ENCODE measurements at places on chromosomes 1 and 21. TPM values are rescaled to one million over a fixed set of nuclear protein-coding genes. Genes with fewer than 3 reads are reported as not detected.

DNA sequence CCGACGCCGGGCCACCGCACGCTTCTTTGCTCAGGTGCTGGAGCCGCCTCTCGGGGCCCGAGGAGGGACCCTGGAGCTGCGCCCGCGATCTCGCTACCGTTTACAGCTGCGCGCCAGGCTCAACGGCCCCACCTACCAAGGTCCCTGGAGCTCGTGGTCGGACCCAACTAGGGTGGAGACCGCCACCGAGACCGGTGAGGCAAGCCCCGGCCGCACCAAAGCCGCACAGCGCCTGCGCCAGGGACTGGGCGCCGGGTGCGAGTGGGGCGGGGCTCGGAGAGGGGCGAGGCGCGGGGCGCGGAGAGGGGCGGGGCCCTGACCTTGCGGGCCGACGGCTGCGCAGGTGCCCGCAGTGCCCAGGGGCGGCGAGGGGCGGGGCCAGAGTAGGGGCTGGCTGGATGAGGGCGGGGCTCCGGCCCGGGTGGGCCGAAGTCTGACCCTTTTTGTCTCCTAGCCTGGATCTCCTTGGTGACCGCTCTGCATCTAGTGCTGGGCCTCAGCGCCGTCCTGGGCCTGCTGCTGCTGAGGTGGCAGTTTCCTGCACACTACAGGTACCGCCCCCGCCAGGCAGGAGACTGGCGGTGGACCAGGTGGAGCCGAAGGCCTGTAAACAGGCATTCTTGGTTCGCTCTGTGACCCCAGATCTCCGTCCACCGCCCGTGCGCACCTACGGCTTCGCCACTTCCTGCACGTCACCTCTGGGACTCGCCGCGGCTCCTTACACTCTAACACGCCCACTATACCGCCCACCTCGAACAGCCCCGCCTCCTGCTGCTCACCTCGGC, 9.8 kb upstream of the CDC20 start:
- peak overlapping the region; percentile 86 for H3K27ac ChIP-seq
- DNase-seq, result no peak
- peaks cover 18% of the 10 kb centered on the region for H3K4me1 ChIP-seq
- H3K4me3 ChIP-seq, result peak overlapping the region; percentile 51

GRCh38 chr1:64499966-64500365, 30.0 kb downstream of the CACHD1 start:
- H3K4me1 ChIP-seq, result peaks cover 62% of the 10 kb centered on the region
- H3K27me3 ChIP-seq, result no peaks in the 10 kb centered on the region
- no peak overlapping the region for H3K27ac ChIP-seq
- H3K4me3 ChIP-seq, result no peak overlapping the region
- DNase-seq, result no peak
- no peaks in the 10 kb centered on the region for H3K36me3 ChIP-seq

- no peaks in the 10 kb centered on the region for H3K36me3 ChIP-seq
- no peak overlapping the region for H3K4me3 ChIP-seq
- H3K27ac ChIP-seq, result no peak overlapping the region
- peaks cover 7% of the 10 kb centered on the region for H3K4me1 ChIP-seq
These were observed 74.6 kb downstream of the ARID4B start for GRCh38 chr1:235253219-235253962.

- H3K4me3 ChIP-seq, result no peak overlapping the region
- H3K36me3 ChIP-seq, result no peaks in the 10 kb centered on the region
- no peak overlapping the region for H3K27ac ChIP-seq
- no peaks in the 10 kb centered on the region for H3K27me3 ChIP-seq
- DNase-seq, result no peak
- H3K4me1 ChIP-seq, result peaks cover 52% of the 10 kb centered on the region
These were observed 76.5 kb upstream of the WDR26 start for GRCh38 chr1:224510880-224511645.

GRCh38 chr21:44359396-44359795, 6.0 kb downstream of the TRPM2 start:
- DNase-seq, result no peak
- H3K27me3 ChIP-seq, result no peaks in the 10 kb centered on the region
- no peak overlapping the region for H3K4me3 ChIP-seq
- H3K36me3 ChIP-seq, result no peaks in the 10 kb centered on the region

Gene NID1
- total RNA-seq, result 154 TPM

GRCh38 chr1:39777306-39777705, 6.2 kb upstream of the OXCT2 start:
- no peak overlapping the region for H3K4me3 ChIP-seq
- H3K27ac ChIP-seq, result no peak overlapping the region
- no peaks in the 10 kb centered on the region for H3K4me1 ChIP-seq
- H3K36me3 ChIP-seq, result no peaks in the 10 kb centered on the region
- no peaks in the 10 kb centered on the region for H3K27me3 ChIP-seq

Gene OR6K2
- not detected for total RNA-seq

- no peaks in the 10 kb centered on the region for H3K27me3 ChIP-seq
- no peak for DNase-seq
- peaks cover 5% of the 10 kb centered on the region for H3K4me1 ChIP-seq
- H3K36me3 ChIP-seq, result no peaks in the 10 kb centered on the region
- no peak overlapping the region for H3K4me3 ChIP-seq
These were observed 36.8 kb upstream of the CXADR start for GRCh38 chr21:17476006-17476405.

GRCh38 chr1:7454052-7454815, 316.9 kb upstream of the VAMP3 start:
- no peak overlapping the region for H3K27ac ChIP-seq
- peaks cover 29% of the 10 kb centered on the region for H3K4me1 ChIP-seq
- DNase-seq, result no peak
- no peaks in the 10 kb centered on the region for H3K27me3 ChIP-seq
- H3K4me3 ChIP-seq, result no peak overlapping the region

GRCh38 chr1:97923811-97924210, 3.0 kb upstream of the DPYD start:
- no peaks in the 10 kb centered on the region for H3K27me3 ChIP-seq
- H3K36me3 ChIP-seq, result no peaks in the 10 kb centered on the region
- DNase-seq, result no peak
- peaks cover 13% of the 10 kb centered on the region for H3K4me1 ChIP-seq

- no peak overlapping the region for H3K27ac ChIP-seq
- H3K4me3 ChIP-seq, result no peak overlapping the region
- H3K27me3 ChIP-seq, result no peaks in the 10 kb centered on the region
- H3K36me3 ChIP-seq, result no peaks in the 10 kb centered on the region
- no peak for DNase-seq
- H3K4me1 ChIP-seq, result peaks cover 11% of the 10 kb centered on the region
These were observed 47.2 kb downstream of the C1orf21 start for GRCh38 chr1:184433956-184434502.

GRCh38 chr1:46798810-46799209, at the start of gene CYP4B1:
CYP4B1 (plus strand) TSS chr1:46799046; CDS start chr1:46799082, 36 bp downstream.
- H3K36me3 ChIP-seq, result no peaks in the 10 kb centered on the region
- H3K4me1 ChIP-seq, result no peaks in the 10 kb centered on the region
- peak within 1 kb of the TSS; percentile 20 for H3K4me3 ChIP-seq
- no peak within 1 kb of the TSS for H3K27ac ChIP-seq
- DNase-seq, result peak; percentile 87
- H3K27me3 ChIP-seq, result no peaks in the 10 kb centered on the region

Gene APCS
- not detected for total RNA-seq

DNA sequence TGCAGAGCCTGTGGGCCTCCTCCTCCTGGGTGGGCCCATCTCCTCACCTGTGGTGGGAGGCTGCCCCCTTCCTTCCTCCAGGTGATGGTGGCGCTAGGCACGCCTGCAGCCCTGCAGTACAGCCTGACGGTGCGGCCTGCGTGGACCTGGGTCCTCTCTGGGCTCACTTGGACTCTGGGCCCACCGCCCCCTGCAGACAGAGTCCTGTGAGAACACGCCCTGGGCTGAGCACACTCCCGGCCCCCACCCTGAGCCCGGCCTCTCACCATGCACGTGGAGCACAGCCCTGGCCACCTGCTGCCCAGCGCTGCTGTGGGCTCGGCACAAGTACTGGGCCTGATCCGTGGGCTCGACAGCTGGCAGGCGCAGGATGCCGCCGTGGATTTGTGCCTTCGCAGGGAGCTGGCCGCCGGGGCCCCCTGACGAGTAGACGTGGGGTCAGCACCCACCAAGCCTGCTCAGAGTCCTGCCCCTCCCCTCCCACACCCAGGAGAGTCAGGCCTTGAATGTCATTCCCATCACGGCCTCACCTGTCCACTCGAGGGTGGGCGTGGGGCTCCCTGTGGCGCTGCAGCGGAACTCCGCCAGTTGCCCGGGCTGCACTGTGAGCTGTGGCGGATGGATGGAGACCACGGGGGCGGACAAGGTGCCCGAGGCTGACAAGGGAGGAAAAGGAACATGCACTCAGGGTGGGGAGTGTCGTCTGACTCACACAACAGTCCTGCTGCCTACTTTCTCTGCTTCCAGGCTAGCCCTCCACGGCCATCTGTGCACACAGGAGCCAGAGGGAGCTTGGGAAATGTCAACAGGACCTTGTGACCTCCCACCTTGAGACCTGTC, 43.4 kb downstream of the LDLRAD2 start:
- no peaks in the 10 kb centered on the region for H3K27me3 ChIP-seq
- no peaks in the 10 kb centered on the region for H3K4me1 ChIP-seq
- peaks cover 85% of the 10 kb centered on the region for H3K36me3 ChIP-seq
- no peak overlapping the region for H3K4me3 ChIP-seq
- DNase-seq, result no peak
- no peak overlapping the region for H3K27ac ChIP-seq

DNA sequence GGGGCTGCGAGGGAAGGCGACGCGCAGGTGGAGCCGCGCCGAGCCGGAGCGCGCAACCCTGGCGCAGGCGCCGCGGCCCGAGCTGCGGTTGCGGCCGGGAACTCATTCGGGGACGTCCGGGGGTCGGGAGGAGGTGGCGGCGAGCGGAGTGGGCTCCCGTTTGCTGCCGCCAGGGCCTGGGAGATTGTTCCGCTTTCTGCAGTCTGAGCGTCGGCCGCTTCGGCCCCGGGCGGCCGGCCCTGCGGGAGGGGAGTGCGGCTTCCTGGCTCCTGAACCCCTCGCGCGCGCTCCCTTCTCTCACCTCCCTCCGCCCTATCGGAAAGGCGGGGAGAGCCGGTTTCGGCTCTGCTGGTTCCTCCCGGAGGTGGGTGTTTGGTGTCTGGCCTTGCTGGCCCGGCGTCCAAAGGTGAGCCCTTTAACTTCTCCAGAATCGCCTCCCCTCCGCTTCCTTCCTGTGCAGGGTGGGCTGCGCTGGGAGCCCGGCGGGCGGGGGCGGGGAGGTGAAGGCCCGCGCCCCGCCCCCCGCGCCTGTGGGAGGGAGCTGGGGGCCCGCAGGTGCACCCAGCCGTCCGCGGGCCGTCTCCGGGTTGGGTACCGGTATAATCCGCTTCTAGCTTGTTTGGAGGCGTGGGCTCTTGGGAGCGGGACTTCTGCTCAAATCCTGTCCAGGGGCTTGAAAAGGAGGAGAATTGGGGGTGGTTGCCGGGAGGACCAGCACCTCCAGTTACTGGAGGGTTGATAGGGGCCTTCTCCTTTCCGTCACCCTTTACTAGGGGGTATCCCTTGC, 683 bp downstream of the LRRC8D start:
- H3K27me3 ChIP-seq, result no peaks in the 10 kb centered on the region
- peak overlapping the region; percentile 91 for H3K4me3 ChIP-seq
- H3K36me3 ChIP-seq, result no peaks in the 10 kb centered on the region
- peak overlapping the region; percentile 42 for H3K27ac ChIP-seq

DNA sequence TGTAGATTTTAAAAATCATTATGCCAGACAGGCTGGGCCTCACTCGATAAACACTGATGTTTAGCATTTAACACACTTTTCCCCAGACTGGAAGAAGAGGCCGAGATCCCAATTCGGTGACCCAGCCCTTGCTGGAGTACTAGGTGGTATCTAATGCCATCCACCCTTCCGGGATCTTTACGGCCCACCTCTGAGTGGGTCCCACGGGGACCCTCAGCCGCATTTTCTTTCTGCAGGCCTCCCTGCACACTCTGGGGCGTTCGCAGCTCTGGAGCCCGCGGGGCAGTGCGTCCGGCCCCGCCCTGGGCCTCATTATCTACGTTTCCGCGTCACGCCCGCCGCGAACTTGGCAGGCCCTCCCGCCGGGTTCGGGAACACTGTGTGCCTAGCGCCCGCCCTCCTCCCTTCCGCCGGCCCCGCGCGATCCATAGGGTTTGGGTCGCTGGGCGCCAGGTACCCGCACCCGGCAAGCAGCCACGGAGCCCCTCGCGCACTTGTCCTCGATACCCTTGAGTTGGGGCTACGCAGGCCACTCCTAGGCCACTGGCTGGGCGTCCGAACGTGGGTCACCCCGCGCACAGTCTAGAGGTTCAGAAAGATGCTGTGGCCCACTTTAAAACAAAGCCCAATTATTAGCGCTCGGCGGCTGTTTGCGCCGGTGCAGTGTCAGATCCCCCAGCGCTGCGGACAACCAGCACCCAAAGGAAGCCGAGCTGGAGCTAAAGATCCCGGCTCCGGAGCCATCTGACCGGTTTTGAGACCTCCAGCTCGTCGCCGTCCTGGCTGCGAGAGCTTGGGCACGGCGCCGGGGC, 950 bp upstream of the EVA1C start:
- peak overlapping the region; percentile 99 for H3K27ac ChIP-seq
- no peak for DNase-seq
- H3K4me1 ChIP-seq, result peaks cover 44% of the 10 kb centered on the region
- no peaks in the 10 kb centered on the region for H3K36me3 ChIP-seq
- peak overlapping the region; percentile 67 for H3K4me3 ChIP-seq

DNA sequence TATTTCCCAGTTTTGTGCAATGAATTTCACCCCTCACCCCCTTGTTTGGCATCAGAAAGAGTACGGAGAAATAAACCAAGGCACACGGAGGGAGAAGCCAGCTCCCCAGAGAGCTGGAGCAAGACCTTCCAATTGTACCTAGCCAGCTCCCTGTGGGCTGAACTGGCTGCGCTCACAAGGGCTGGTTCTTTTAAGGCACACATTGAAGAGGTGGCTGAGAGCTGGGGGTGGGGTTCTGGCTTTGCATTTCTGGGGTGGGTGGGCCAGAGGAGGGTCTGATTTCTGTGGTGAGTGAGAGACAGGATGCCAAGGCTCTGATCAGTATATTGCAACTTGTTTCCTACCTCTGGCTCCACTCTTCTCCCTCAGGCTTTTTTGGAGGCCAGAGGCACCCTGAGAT, 39.5 kb upstream of the NFASC start:
- peaks cover 17% of the 10 kb centered on the region for H3K4me1 ChIP-seq
- no peaks in the 10 kb centered on the region for H3K27me3 ChIP-seq
- no peaks in the 10 kb centered on the region for H3K36me3 ChIP-seq

GRCh38 chr1:232891656-232892317, 58.6 kb upstream of the NTPCR start:
- no peak overlapping the region for H3K27ac ChIP-seq
- no peaks in the 10 kb centered on the region for H3K4me1 ChIP-seq
- H3K36me3 ChIP-seq, result no peaks in the 10 kb centered on the region
- no peak overlapping the region for H3K4me3 ChIP-seq

DNA sequence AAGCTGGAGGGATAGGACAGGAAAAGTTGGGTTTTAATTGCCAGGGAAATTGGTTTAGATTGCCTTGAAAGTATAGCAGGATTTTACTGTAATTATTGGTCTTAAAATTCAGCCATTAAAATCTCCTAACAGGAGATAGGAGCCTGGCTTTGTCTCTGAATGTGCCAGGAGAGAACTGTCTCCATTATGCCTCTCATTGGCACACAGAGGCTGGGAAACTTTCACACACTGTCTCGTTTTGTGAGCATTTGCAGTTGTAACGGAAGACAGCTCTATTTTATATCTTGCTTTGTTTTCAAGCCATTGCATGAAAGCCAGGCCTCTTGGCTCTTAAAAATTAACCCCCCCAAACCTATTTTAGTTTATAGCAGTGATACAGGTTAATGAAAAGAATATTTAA, 12.5 kb downstream of the DNAJC6 start:
- no peaks in the 10 kb centered on the region for H3K4me1 ChIP-seq
- H3K36me3 ChIP-seq, result no peaks in the 10 kb centered on the region
- no peaks in the 10 kb centered on the region for H3K27me3 ChIP-seq
- no peak for DNase-seq
- H3K27ac ChIP-seq, result no peak overlapping the region

GRCh38 chr1:151222130-151222529, 23.8 kb downstream of the PIP5K1A start:
- DNase-seq, result no peak
- no peak overlapping the region for H3K27ac ChIP-seq
- H3K27me3 ChIP-seq, result no peaks in the 10 kb centered on the region
- H3K4me3 ChIP-seq, result no peak overlapping the region
- no peaks in the 10 kb centered on the region for H3K36me3 ChIP-seq

Gene VSIG8
- not detected for total RNA-seq

All from vagina (tissue), 2 donors.